Stimulated activated CD4-positive, alpha-beta T cell treated with anti-CD3 and anti-CD28 coated beads, Interleukin-1b, Interleukin-23, amount 100 ng/mL, for 1 hour (primary cell): ENCODE measurements at places on chromosomes 12 and 14.

GRCh38 chr14:34554540-34555250 lies 15.2 kb upstream of the EAPP start:
- DNase-seq = no peak

GRCh38 chr14:23121361-23121771 lies 2.3 kb upstream of the CEBPE start:
- no peak for DNase-seq

DNA sequence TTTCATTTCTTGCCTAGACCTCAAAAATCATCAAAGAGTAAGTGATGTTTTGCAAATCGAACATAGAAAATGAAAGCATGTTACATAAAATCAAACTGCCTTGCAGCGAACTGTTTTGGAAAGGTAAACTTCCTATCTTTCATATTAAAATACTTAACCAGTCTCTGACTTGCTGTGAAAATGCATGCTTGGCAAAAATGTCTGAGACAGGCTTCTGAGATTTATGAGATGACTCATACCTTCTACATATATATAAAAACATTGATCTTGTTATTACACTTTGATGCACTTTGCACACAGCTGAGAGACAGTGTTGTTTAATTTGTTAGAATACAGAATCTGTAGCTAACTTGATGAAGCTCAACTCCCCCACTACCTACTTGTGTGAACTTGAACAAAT lies 179.1 kb downstream of the KITLG start:
- DNase-seq = no peak

DNA sequence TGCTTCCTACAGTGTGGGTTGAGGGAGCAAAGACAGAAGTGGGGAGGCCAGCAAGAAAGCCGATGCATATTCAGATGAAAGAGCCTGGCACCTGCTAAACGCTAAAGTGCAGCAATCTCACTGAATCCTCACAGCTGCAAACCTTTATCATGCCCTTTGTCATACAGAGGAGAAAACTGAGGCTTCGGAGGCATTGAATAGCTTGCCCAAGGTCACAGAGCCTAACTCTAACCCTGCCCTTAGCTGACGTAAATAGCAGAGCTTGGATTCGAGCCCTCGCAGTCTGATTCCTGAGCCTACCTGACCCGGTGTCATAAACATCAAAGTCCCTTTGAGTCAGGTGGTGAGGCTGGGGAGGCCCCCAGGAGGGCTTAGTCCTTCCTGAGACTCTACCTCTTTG lies 54.9 kb downstream of the CMKLR1 start:
- no peak for DNase-seq

- DNase-seq = no peak
Observed at GRCh38 chr14:66240105-66240504, 246.1 kb upstream of the CCDC196 start.

DNA sequence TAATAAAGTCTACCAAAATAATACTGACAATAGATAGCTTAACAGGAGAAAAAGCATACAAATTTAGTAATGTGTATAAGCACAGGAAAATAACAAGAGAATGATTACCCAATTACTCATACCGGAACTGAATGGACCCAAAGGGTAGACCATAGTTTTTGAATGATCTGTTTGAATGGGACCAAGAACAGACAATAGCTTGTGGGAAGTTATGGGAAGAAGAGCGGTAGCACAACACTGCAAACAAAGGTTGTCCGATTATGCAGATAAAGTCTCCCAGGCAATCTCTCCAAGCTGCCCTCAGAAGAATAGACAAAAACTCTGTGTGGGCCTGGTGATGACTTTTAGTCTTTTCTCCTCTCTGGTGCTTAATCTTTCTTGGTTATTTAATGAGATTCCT lies 96.6 kb upstream of the NEDD1 start:
- no peak for DNase-seq

GRCh38 chr14:105060751-105061427 lies 4.3 kb downstream of the GPR132 start:
- DNase-seq = no peak

GRCh38 chr12:8449355-8449859 lies 6.4 kb upstream of the CLEC6A start:
- DNase-seq = no peak

DNA sequence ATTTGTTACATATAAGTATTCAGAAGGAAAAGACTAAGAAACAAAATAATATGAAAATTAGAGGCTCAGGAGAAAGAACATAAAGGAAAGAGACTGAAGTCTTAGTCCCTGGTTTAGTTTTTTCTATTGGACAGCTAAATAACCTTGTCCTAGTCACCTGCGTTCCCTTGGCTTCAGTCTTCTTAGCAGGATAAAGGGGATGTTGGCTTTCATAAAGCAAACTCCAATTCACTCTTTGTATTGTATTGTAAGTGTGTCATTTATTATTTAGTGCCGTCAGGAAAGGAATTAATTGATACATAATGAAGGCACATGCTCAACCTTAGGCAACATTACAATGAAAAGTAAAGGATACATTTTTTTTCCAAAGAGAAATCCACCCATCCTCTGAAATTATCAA lies 190.3 kb upstream of the PPFIA2 start:
- no peak for DNase-seq

DNA sequence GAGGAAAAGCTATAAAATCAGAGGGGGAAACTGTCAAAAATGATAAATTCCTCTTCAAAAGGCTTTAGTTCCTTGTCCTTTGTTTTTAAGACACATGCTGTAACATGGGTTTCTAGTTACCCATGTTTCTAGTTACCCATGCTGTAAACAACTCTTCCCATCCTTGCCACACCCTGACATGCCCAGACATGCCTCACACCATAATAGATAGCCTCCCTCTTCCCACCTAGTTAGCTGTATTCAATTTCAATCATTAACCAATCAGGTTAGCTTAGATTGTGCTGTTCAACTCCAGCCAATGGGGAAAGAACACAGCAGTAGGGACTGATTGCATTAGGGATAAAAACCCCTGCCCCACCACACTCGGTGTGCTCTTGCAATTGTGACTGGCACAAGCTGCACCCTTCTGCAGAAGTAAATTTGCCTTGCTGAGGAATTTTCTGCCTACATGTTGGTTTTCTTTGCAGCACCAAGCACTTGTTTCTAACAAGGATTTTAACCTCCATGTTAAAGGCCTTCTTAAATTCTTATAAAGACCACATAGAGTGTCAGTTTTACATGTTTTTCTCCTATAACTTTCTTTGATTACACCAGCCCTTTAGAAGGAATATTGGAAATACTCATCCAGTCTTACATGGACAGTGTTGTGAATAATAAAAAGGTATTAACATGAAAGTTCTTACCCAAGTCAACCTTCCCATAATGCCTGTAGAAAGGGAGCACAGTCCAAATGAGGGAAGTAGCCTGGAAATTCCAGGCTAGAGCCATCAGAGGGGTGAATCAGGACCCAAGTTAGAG lies 32.5 kb upstream of the LALBA start:
- DNase-seq = no peak

GRCh38 chr14:102560458-102561261 lies 31.8 kb upstream of the RCOR1 start:
- DNase-seq = no peak

DNA sequence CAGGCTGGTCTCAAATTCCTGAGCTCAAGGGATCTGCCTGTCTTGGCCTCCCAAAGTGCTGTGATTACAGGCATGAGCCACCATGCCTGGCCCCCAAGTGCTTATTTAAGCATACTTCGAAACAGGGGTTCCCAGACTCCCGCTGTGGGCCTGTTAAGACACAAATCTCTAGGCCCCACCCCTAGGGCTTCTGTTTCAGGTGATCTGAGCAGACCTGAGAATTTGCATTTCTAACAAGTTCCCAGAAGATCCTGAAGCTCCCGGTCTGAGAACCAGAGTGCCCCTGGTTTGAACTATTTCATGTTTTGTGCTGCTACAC lies 25.0 kb downstream of the GCH1 start:
- DNase-seq = no peak

- no peak for DNase-seq
Observed at GRCh38 chr14:104433401-104434213, 146.0 kb upstream of the C14orf180 start.

DNA sequence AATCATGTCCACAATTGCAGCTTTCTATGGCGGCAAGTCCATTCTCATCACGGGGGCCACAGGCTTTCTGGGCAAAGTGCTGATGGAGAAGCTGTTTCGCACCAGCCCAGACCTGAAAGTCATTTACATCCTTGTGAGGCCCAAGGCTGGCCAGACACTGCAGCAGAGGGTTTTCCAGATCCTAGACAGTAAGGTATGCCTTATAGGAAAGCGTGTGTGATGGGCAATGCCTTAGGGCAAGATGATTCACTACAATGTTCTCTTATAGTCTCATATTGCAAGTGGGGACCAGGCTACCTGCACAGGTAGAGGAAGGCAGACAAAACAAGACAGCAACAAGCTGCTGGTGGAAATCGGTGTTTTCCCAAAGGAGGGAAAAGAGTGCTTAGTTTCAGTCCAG lies 110.5 kb downstream of the ERGIC2 start:
- no peak for DNase-seq

DNA sequence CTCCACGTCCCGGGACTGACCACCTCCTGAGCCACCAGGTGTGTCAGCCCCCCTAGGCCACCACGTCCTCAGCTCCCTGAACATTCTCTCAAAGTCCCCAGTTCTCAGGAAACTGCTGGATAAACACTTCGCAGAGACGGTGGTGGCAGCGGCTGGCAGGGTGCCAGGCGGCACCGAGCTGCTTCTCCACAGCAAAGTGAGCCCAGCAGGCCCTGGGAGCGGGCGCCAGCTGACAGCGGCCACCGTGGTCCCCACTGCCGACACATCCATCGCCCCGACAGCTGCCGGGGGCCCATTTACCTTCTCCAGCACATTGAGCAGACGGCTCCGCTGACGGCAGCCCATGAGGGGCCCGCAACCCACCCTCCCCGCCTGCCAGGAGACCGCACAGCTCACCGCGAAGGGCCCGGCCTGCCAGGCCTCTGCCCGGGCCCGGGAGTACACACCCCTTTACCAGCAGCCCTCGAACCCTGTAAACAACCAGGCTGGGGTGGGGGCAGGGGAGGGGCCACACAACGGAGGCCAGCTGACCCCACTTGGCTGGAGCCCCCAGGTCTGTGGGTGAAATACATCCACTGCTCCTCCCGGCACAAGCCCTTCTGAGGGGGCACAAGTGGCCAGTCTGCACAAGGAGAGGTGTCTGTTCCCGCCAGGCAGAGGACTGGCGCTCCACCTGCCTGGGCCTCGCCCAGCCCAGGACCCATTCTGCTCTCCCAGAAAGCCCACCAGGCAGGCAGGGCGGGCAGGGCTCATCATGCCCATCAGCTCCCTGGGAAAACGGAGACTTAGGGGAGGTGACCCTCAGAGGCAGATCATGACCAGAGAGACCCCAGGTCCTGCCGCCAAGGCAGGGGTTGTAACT lies 10.5 kb downstream of the AKT1 start:
- DNase-seq = no peak

DNA sequence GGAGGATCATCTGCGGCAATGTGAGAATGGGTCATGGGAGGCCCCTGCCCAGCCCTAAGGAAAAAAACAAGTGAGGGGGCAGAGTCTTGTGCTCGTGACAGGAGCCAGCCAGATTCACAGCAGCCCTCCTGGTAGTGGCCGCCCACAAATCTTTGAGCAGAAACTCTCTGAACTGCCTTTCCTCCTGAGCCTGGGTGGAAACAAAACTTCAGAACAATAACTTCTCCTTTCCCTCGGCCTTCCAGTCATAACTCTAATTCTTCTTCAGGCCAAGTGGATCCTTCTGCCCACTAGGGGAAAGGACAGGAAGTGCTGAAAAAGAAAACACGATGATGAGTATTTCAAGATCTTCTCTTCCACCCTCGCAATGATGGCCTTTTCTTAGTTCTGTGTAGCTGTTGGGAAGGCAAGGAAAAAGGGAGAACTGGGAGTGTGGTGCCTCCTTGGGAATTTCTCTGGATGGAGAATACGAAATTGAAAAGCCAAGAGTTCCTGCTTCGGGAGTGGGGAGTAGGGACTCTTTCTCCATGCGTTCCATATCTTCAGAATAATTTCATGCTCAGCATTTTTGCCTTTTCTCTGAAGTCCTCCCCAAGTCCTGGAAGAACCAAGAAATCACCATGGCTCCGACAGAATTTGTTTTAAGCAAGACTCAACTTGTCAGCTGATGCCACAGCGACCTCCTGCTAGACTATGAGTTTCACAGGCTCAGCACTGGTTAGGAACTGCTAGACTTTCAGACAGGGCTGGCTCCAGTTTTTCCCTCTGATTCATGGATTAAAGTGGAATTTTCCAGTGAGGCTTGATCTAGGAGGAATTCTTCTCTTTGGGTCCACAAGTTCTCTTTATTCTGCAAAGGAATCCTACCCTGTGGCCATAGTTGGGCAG lies 188.9 kb downstream of the CAND1 start:
- no peak for DNase-seq

- no peak for DNase-seq
Observed at GRCh38 chr12:1797011-1797901, 23.1 kb upstream of the LRTM2 start.

DNA sequence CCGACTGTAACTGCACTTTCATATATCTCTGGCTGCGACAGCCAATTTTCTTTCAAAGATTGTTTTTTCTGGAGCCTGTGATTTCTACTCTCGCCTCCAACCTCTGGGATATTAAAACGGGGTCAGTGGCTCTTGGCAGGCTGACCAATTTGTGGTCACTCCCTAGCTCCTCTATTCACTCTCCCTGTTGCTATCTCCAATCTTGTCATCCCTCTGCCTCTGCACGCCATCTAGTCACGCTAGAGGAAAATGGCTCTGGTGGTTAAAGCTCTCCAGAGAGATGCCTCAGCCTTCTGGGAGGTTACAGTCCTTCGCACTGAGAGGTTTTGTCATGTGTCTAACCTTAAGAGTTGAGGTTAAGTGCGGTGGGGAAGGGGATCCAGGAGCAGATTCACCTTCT lies 59.8 kb upstream of the CISTR start:
- DNase-seq = no peak

DNA sequence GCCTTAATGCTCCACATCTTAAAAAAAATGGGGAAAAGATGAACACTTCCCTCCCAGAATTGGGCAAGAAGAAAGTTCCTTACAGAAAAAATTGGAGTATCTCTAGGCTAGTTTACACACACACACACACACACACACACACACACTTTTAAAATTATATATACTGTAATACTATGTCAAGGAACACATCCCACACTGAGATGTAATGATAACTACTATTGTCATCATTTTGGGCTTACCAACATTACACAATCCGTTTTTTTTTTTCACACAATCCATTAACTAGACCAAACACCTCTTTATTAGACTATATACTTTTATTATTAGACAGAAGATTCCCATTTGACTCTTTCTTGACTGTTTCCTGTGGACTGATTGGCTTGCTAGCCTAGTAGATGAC lies 2.5 kb downstream of the LTBR start:
- no peak for DNase-seq
